WTC11 (cell line): ENCODE measurements at places on chromosomes 3 and 15. TPM values are rescaled to one million over a fixed set of nuclear protein-coding genes. Genes with fewer than 3 reads are reported as not detected.

- no peak for DNase-seq
Observed at GRCh38 chr3:134197681-134198261, 52.9 kb downstream of the RYK start.

DNA sequence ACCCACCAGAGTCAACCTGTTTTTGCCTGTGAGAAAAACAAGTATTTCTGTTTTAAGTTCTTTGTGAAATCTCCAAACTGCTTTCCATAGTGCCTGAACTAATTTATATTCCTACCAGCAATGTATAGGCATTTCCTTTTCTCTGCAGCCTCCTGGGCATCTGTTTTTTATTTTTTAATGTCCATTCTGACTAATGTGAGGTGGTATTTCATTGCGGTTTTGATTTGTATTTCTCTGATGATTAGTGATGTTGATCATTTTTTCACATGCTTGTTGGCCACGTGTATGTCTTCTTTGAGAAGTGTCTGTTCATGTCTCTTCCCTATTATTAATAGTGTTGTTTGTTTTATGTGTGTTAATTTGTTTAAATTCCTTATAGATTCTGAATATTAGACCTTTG lies 820.5 kb downstream of the MCTP2 start:
- no peak for DNase-seq

DNA sequence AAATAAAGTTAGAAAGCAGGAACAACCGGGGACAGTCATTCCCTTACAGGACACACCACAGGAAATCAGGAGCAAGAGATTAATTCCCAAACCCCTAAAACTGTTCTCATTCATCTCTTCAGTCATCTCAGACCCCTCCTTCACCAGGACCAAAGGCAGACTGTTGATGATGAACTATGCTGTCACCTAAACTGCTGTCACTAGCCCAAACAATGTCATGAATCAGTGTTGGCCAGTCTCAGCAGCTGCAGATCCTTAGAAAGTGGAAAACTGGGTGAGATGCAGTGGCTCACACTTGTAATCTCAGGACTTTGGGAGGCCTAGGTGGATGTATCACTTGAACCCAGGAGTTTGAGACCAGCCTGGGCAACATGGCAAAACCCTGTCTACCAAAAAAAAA lies 909.6 kb downstream of the ROBO1 start:
- DNase-seq = no peak

- DNase-seq = no peak
Observed at GRCh38 chr15:38521316-38521715, 43.3 kb downstream of the RASGRP1 start.

DNA sequence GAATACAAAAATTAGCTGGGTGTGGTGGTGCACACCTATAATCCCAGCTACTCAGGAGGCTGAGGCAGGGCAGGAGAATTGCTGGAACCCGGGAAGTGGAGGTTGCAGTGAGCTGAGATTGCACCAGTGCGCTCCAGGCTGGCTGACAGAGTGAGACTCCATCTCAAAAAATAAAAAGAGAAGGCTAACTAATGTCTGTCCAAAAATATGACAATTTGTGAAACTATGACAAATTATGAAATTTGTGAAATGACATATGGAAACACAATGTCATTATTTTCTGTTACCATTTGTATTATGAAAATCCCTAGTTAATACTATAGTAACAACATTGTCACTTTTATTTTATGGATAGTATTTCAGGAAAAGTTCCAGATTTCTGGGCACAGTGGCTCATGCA lies 1306.3 kb upstream of the EPHA6 start:
- DNase-seq = no peak

- DNase-seq = no peak
Observed at GRCh38 chr15:91936927-91937326, 83.4 kb downstream of the SLCO3A1 start.

DNA sequence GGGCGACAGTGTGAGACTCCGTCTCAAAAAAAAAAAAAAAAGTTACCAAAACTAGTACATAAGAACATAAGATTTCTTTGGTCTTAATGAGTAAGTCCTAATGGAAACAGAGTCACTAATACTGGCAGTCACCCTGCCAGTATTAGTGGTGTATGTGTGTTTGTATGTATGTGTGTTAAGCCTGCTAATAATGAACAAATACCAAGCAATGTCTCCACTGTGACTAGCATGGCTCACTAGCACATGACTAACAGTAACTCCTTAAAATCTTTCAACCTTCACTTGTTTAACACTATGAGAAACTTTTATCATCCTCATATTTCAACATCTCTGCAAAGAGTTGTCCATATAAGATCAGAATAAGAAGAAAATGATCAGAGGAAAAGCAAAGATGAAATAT lies 231.0 kb upstream of the ATP11B start:
- no peak for DNase-seq

DNA sequence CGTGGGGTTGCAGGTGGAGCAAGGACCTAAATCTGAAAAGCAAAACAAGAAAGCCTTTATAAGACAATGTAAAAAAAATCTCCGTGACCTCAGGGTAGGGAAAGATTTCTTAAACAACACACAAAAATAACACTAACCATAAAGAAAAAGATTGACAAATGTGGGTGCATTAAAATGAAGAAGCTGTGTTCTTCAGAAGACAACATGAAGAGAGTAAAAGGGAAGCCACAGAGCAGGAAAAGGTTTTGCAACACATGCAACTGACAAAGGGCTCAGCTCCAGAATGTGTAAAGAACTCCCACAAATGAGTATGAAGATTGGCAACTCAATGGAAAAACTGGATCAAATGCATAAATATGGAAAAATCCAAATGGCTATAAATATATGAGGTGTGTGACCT lies 74.2 kb downstream of the MAGEF1 start:
- no peak for DNase-seq

GRCh38 chr3:71030748-71031147 lies 552.8 kb downstream of the FOXP1 start:
- no peak for DNase-seq

DNA sequence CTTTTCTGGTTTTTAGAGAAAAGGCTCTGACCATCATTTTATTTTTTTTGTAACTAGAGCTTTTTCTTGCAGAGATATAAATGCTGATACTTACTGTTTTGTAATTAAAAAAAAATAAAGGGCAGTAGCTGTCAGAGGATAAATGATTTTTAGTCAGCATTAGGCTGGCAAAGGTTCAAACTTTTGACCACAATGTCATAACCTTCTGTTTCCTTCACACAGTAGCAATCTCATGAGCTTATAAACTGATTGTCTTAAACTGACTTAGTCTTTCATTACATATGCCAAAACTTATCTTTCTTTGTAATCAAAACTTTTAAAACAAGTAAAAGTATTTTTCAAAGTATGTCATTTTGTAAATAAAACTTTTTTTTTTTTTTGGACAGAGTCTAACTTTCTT lies 841.9 kb downstream of the OTOL1 start:
- no peak for DNase-seq

DNA sequence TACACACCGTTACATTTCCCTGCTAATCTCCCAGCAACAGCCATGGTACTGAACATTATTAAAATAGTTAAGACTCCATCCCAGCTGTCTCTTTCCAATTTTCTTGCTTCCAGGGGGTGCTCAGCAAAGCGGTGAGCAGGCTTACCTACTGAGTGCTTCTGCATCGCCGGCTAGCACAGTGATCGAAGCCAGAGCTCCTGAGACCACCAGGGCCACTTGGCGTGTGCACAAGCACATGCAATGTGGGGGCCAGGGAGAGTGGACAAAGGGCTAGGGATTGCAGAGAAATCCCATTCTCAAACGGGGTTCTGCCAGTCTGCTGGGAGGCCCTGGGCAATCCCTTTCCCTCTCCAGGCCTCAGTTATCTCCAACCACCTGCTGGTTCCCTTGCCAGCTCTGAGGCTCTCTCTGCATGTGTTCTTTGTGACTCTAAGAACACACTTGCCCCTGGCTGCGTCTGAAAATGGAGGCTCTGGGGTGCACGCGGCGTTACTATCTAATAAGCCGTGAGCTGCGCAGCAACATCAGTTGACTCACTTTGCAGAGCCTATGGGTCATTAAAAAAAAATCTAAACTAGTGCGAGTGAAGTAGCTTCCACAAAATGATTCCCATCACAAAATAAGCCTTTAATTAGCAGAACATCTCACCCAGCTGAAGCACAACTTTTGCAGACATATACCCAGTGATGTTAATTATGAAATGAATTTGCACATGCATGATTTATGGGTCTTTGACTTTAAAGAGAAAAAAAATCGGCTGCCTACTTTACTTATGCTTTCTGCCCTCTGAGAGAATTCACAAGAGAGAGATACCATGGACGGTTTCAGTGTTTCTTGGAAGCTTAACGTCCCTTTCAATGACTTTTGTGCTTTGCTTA lies 271.5 kb downstream of the TLE3 start:
- DNase-seq = no peak

DNA sequence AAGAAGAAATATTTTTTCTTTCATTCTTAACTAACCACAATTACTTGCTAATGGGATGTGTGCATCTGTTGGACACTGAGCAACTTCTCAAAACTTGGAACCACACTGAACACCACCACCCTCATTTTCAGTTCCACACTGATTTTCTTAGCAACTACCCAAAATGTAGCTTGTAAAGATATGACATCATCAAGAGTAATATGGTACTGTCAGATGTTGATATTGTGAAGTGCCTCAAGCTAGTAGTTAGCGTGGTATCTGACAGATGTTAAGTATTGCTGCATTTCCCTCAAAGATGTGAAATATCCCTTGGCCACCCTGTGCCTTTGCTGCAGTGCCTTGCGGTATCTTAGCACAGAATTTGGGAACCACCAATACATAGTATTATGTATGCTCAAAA lies 9.3 kb downstream of the RFTN1 start:
- no peak for DNase-seq

GRCh38 chr3:184526088-184526433 lies 35.5 kb upstream of the EPHB3 start:
- no peak for DNase-seq

DNA sequence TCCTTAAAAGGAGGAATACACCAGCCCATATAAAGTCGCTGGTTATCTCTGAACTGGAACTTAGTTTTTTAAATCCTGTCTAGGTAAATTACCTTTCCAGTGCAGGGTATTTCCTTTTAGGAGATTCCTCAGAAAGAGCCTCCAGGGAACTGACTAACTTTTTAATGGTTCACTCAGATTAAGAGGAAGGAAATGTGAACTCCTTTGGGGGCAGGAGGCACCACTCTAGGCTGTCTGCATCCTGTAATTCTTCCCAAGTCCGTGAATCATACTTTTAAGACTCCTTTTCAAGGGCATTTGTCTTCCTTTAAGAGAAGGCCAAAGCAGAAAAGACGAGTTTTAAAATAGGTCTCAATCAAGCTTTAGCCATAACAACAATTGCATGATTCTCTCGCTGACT lies 871.2 kb upstream of the NR2F2 start:
- no peak for DNase-seq

DNA sequence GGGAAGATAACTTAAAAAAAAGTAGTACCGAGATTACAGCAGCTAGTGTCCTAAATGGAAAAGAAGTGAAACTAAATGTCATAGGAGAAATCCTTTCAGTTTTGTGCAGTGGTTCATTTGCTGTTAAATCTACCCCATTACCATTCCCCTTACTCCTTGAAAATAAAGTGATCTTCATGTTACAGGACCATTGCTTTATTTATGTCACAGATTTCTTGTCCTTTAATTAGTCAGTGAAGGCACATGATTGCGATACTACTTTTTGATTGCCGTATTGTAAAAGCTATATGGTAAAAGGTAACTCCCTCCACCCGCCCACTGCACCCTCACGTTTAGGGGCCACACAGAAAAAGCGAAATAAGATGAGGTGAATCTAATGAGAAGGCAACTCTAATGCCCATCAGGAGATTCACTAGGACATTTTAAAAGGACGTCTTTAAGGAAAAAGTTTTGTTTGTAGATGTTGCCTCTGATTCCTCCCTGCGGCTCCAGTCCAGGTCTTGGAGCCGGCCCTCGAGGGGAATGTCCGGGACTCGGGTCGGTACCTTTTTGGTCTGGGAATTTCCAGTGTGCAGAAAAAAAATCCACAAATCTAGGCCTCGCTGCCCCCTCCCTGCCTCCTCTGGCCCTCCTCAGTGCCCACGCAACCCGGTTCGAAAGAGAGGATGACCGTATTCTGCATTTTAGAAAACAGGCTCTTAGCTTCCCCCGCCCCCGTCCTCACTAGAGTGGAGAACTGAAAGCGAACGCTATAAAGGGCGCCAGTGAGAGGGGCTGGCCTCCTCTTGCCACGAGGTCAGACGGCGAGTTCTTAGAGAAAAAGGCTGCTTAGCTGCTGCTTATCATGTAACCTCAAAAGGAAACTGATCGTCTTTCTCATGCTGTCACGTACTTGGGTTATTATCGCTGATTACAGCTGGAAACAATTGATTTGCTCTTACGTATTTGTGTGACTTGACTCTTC lies 21.8 kb upstream of the NFKBIZ start:
- DNase-seq = peak; percentile 54

- no peak for DNase-seq
Observed at GRCh38 chr15:50390554-50391264, 33.5 kb upstream of the USP8 start.

DNA sequence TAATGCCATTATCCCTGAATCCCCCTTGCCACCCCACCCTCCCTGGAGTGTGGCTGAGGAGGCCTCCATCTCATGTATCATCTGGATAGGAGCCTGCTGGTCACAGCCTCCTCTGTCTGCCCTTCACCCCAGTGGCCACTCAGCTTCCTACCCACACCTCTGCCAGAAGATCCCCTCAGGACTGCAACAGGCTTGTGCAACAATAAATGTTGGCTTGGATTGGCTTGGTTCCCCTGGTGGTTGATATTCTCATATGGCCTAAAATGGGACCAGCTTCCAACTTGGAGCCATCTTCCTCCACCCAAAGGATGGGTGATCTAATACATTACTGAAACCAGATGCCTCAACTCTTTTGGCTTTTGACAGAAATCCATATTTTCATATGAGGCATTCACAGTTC lies 34.9 kb downstream of the VIPR1 start:
- no peak for DNase-seq

- no peak for DNase-seq
Observed at GRCh38 chr15:101523560-101523940, 34.0 kb upstream of the PCSK6 start.

DNA sequence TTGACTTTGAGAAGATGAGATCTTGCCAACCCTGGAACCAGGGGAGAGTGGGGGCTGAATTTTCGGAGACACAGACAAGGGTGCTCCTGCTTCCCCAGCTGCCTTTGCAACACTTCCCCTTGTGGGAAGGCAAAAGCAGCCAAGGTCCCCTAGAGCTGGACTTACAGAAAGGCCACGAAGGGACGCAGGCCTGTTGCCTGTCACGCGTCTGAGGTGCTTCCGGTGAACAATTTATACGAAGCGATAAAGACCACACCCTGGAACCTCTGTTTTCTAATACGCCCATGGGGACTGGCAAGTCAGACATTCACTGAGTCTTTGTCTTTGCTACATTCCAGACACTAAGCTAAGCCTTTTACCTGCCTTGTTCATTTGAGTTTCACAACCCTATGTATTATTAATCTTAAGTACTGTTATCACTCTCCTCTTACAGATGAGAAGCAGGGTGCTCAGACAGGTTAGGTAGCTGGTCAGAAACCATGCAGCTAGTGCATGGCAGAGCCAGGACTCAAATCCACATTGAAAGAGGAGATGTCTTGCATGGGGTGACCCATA lies 13.2 kb downstream of the MEGF11 start:
- no peak for DNase-seq

The FRMD4B gene
- 4.0 to 6.7 TPM (median 5.9 TPM) in 3 replicates for total RNA-seq

The EOMES gene
- total RNA-seq = 0.76 to 1.4 TPM (median 1.1 TPM) in 3 replicates

The DISP2 gene
- 1.0 to 3.5 TPM (median 1.9 TPM) in 3 replicates for total RNA-seq

The ZNF662 gene
- 2.7 to 3.5 TPM (median 2.9 TPM) in 3 replicates for total RNA-seq

The SLC12A1 gene
- 0.15 to 0.39 TPM (median 0.39 TPM) in 3 replicates for total RNA-seq

The EID1 gene
- 89.5 to 104 TPM (median 102 TPM) in 3 replicates for total RNA-seq

The NRROS gene
- total RNA-seq = 3.1 to 5.1 TPM (median 4.9 TPM) in 3 replicates

The MAP2K5 gene
- 13.6 to 19.5 TPM (median 16.8 TPM) in 3 replicates for total RNA-seq

The SLC25A20 gene
- total RNA-seq = 3.9 to 6.3 TPM (median 4.9 TPM) in 3 replicates

The CGNL1 gene
- total RNA-seq = 57.3 to 69.5 TPM (median 67.1 TPM) in 3 replicates

The PLSCR4 gene
- total RNA-seq = 3.5 to 5.7 TPM (median 3.8 TPM) in 3 replicates

The PPP1R14D gene
- 0.25 TPM in 1 of 3 replicates, not detected in the others for total RNA-seq

The CILP gene
- not detected in 3 replicates for total RNA-seq

The USP50 gene
- total RNA-seq = not detected in 3 replicates

The TEX9 gene
- 10.2 to 12.2 TPM (median 11.1 TPM) in 3 replicates for total RNA-seq
